ENCODE measurements at places on chromosomes 7 and 10.

GRCh38 chr7:46812101-46812675 lies 769.7 kb downstream of the TNS3 start:
- no peak for DNase-seq

DNA sequence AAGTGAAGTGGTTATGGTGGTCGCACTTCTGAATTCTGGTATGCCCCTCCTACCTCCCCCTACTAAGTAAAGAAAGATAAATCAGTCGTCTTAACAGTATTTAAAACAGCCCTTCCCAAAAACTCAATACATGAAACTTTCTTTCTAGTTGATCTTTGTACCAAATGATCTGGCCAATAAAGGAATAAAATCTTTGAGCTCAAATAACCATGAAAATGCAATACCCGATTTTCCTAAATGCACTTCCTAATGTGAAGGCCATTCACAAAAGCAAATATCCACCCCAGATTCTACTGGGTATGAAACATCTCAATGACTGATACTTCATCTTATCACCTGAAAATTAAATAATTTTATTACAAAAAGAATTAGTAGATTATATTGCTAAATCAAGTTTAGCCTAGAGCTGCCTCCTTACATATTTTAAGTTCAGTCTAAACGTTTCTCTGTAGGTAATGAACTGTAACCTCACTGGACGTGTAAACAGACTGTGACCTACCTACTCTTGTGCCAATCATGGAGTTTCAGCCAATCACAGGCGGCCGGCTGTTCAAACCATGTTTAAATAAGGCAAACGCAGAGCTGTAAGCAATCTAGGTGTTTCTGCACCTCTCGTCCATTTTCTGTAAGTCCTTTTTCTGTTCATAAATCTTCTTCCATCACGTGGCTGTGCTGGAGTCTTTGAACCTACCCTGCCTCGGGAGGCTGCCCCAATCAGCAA lies 146.9 kb upstream of the AKR1E2 start:
- DNase-seq = no peak

- no peak for DNase-seq
These were observed 11.8 kb downstream of the CEP41 start for GRCh38 chr7:130429019-130429418.

- DNase-seq = no peak
These were observed 124.4 kb downstream of the KCNMA1 start for GRCh38 chr10:77513220-77513619.

DNA sequence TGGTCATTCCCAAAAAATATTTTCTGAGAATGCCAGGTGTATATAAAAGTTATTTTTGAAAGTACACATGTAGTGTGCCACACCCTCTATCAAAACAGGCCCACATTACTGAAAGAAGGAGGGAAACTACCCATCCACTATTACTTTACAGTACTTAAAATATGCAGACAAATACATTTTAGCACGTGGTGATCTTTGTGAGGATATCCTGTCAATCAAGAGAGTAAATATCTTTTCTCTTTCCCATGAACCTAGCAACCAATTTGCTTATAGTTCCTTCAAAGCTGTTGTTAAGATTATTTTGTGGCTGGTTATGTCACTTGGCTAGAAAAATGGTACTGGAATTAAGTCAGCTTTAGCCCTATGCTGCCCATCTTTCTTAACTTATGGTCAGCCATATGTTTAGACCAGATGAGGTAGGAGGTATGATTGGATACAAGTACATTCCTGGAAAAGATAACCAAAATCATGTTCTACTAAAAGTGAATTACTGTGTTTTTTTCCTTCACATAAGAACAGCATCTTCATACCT lies 70.1 kb downstream of the AUTS2 start:
- DNase-seq = no peak

GRCh38 chr7:42745357-42746059 lies 166.4 kb downstream of the C7orf25 start:
- DNase-seq = peak; percentile 11

GRCh38 chr10:66747451-66747850 lies 178.4 kb upstream of the LRRTM3 start:
- no peak for DNase-seq

DNA sequence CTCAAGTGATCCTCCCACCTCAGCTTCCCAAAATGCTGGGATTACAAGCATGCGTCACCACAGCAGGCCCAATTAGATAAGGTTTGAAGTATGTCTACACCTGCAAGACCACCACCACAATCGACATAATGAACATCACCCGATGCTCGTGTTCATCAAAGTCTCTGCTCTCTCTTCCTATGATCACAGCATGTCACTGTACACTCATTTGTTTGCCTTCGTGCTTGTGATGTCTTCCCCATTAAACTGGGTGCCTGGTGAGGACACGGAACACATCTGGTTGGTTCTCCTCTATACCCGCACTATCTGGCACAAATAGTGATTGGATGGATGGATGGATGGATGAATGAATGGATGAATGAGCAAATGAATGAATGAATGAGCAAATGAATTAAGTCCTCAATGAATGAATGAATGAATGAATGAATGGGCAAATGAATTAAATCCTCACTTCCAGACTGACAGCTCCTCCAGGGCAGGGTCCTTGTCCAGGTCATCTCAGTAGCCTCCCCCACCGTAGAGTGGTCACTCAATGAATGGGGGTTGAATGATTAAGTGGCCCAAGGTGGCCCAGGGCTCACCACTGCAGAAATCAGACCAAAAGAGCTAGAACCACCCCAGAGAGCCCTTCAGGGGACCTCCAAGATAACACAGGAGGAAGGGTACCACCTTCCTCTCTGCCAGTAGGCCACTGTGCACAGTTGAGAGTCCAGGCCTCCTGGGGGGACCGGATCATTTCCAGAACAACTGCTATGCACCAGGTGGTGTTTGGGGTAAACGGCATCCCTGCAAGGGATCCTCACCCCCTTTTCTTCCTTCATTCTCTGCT lies 101.9 kb upstream of the TNRC18 start:
- DNase-seq = peak; percentile 81

DNA sequence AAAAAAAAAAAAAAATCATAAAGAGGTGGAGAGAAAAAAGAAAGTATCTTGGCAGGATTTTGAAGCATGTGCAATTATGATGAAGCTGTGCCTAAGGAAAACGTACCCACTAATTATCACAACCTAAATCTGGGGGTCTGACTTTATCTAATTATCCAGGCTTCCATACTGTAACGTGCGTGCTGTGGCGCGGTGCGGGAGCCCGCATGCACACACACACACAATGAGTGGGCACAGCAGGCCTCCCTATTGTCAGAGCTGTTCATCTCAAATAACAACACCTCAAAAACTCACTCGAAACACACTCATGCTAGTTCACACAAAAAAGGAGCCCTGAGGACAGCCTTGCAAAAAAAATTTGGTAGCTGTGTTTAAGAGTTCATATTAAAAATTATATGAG lies 31.9 kb downstream of the BEND7 start:
- no peak for DNase-seq

DNA sequence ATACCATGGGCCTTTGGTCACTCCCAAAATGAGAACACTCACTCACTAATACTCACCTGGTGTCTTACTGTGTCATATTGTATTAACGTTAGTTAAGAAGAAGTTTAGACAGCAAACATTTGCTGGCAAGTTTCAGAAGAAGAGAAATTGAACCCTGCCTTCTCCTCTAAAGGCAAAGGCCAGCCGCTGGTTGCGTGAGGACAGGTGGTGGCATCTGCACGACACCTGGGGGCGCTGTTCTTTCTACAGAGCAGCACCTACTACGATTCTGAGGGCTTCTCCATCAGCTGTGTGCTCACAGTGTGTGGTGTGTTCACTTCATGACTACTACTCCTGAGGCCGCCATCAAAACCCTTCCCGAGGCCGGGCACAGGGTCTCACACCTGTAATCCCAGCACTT lies 17.9 kb upstream of the CLEC2L start:
- DNase-seq = peak; percentile 16

- peak; percentile 62 for DNase-seq
These were observed 10.5 kb upstream of the CRPPA start for GRCh38 chr7:16431646-16432424.

GRCh38 chr7:10973942-10974911 lies 555 bp downstream of the PHF14 start:
- DNase-seq = peak; percentile 55

- peak; percentile 29 for DNase-seq
These were observed 43.4 kb upstream of the OPTN start for GRCh38 chr10:13056456-13057077.

DNA sequence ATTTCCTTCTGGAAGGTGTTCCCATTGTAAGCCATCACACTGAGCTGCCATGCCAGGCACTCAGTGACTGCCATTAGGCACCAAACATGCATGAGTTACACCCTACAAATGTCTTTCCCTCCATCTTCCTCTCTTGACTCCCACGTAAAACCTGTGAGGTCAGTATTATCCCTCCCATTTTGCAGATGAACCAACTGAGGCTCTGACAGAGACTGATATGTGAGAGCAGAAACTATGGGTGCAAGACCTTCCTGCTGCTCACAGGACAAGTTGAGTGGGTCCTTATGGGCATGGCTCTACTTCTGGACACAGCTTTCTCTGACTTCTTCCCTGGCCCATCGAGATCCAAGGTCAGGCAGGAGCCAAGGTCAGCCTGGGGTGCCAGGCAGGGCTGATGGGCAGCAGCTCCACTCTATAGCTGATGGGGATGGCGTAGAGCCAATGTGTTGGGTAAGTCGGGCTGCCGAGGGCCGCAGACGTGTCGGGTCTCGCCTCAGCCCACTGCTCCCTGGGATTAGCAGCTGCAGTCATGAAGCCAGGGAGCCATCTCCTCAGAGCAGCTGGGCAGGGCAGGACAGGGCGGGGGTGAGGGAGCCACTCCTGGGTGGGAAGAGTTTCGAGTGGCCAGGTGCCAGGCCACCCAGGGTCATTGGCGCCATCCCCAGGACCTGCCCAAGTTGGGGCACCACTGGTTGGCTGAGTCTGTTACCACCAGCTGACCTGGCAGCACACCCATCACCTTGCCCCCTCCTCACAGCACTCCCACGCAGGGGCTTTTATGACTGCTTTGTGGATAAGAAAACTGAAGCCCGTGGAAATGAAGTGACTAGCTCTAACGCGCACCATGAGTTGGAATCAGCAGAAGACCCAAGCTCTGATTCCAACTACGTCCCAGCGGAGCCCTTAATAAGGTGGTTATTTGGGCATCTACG lies 117.8 kb upstream of the ZMIZ1 start:
- no peak for DNase-seq

DNA sequence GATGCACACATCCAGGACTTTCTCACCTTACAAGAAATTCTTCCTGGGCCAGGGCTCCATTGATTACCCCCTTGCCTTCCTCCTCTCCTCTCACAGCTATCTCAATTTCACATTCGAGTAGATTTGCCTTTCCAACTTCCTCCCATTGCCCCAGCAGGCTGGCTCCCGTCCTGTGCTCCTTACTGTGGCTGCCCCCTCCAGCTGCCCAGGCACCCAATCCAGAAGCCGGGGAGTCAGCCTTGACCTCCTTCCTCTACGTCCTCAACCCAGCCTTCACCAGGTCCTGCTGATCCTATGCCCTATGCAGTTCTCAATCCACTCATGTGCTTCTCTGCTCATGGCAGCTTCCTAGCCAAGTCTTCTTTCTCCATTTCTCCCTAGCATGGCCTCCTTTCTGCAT lies 85.7 kb upstream of the GPR26 start:
- no peak for DNase-seq

DNA sequence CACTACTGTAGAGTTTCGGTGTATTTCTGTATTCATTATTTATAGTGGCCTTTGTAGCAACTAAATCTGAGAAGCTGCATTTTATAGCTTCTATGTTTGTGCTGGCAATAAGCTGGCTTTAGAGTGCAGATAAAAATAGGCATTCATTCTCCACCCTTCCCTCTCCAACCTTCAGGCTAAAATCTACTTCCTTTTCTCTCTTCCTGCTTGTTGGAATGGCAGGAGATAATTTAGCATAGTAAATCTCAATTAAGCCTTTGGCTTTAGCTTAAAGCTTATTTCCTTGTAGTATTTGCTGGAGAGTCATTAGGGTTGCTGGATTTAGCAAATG lies 58.5 kb downstream of the CPVL start:
- DNase-seq = no peak
